GM23248 (cell line): ENCODE measurements at places on chromosomes 1 and 21.

GRCh38 chr1:29379443-29380073 is 143.2 kb downstream of the PTPRU start:
- peak; percentile 38 for DNase-seq

GRCh38 chr1:225598847-225599246 is 54.1 kb downstream of the ENAH start:
- no peak for DNase-seq

- no peak for DNase-seq
Measured at GRCh38 chr1:6476483-6476882, 10.5 kb upstream of the TNFRSF25 start.

DNA sequence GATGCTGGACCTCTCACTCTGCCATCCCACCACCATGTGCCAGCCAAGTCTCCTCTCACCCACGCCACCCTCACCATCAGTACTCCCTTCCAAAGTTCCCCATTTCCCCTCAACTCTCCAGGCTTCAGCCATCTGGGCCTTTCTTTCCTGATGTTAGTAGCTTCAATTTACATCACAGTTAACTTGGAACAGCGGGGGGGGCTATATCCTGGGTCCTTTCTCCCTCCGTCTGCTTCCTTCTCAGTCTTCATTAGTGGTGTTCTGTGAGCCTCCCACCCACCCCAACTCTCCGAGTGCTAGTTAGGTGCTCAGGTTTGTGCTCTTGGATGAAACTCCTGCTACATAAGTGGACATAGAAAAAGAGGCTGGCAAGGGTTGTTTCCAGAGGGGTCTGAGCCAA is 31.9 kb downstream of the KCNC4 start:
- no peak for DNase-seq

- DNase-seq, result no peak
Measured at GRCh38 chr1:74847715-74848114, 114.8 kb downstream of the TYW3 start.

DNA sequence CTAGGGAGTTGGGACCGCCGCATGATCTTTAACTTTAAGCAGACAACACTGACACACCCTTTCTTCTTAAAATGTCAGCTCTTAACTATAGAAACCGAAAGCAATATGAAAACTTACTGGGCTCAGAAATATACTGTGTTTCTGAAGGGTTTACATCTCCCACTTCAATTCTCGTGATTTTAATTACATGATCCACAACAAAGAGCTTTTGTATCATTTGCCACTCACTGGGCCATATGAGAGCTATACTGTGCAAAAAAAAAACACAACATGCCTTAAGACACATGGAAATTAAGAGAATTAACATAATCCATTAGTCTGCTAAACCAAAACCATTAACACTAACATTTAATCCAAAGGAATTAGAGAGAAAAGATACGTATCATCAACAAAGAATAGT is 35.0 kb upstream of the RAP1GAP start:
- DNase-seq, result no peak

DNA sequence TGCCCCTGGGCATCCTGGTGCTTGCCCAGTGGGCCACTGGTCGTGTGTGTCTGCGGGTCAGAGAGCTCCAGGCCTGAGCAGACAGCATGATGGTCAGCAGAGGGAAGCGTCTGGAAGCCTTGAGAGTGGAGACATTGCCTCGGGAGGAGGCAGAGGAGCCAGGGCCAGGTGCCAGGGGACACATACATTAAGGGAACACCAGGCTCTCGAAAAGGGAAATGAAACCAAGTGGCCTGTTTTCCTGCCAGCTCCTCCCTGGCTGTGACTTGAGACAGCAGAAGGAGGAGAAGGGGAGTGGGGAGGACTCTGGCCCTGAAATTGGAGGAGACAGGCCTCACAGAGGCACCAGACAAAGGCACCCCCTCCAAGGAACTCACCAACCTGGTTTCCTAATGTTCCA is 62.4 kb upstream of the LRP8 start:
- DNase-seq, result no peak

DNA sequence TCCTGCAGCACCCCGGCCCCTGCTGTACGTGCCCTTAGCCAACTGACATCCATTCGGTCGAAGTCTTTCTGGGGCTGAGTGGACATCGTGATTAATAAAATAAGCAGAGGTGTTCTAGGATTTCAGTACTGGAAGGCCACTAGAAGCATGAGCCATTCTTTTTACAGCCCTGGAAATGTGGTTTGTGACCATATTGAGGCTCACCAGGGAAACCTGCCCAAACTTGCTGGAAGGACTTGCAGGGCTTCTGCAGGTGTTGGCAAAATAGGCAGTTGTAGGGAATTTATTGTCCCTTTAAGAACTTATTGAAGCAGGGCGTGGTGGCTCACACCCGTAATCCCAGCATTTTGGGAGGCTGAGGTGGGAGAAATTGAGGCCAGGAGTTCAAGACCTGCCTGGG is 80.8 kb downstream of the DOP1B start:
- DNase-seq, result no peak

DNA sequence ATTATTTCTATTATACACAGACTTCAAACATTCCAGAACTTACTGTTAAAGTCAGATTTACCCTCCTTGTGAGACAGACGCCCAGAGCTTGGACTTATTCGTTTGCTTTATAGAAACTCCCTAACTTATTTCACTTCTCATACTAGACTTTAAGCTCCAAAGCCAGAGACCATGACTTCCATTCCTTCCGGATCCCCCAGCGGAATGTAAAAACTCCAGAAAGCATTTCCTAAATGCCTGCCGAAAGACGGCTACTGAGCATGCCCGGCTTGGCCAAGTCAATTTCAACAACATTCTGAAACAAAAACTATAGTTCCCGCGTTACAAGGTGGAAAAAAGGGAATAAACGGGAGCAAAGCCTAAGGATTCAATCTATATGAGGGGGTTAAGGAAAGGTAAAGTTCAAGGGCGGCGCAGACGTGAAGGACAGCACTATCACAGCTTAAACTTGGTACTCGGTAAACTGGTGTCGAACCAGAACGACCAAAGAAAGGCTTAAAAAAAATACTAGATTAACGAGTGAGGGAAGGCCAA is 1.1 kb downstream of the USP48 start:
- peak; percentile 73 for DNase-seq

GRCh38 chr1:39573736-39574624 is 2.6 kb downstream of the PABPC4 start:
- peak; percentile 74 for DNase-seq

DNA sequence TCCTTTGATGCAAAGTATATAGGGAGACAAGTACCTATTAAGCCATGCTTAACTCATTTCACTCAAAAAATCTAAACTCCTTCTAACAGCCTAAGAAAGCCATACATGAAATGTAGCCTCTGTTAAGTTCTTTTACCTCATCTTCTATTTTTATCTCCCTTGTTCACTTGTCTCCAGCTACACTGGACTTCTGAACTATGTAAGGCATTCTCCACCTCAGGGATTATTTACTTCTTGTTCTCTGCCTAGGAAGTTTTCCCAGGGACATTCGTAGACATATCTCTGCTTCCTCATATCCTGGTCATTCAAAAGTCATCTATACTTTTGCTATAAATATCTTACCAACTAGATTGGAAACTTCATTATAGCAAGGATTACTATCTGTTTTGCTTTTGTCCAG is 96.9 kb downstream of the COP1 start:
- no peak for DNase-seq

- peak; percentile 70 for DNase-seq
Measured at GRCh38 chr1:161885003-161885402, 118.9 kb downstream of the ATF6 start.

- DNase-seq, result no peak
Measured at GRCh38 chr1:119380983-119381662, 12.5 kb downstream of the HAO2 start.

DNA sequence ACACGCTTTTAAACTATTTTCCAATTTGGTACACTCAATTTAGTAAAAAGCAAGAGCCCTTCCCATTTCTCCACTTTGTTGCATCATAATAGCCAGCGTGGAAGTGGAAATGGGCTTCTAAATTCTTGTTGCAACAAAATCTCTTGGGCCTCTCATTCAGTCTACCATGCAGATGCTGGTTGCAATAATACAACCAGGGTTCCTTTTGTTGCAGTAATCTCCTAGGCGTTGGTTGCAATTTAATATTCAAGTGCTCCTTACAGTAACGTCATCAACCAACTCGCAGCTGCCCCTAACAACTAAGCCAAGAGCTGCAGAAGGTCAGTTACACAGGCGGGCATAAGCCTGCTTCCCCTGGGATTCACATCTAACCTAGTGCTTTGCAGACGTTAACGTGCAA is 2.7 kb upstream of the HDGF start:
- no peak for DNase-seq

DNA sequence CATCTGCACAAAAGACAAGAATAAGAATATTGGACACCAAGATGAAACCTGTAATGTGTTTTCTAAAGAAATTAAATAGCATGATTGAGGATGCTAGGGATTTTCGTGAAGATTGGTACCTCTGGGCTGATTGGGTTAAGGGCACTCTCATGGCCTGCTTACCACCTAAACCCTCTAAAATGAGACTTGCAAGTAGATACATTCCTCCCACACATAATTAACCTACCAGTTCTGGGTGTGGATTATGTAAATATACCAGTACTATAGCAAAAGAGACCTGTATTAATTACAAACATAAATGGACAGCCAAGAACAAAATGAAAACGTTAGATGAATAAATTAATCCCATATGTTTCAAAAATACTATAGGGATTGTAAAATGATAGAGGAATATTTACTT is 1069.6 kb upstream of the B3GALT2 start:
- DNase-seq, result no peak

DNA sequence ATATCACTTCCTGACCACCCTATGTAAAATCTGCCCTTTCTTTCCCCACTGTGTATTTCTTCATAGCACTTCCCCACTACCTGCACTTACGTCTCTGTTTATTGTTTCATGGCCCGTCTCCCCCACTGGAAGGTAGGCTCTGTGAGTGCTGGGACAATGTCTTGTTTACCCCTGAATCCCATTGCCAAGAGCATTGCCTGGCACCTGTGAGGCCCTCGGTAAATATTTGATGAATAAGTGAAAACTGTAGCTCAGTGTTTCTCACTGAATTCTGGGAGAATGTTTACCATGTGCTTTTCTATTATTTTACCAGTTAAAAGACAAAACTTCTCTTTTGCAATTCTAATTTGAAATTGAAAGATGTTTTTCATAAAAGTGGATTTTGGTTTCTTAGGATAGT is 11.8 kb downstream of the NFASC start:
- no peak for DNase-seq

DNA sequence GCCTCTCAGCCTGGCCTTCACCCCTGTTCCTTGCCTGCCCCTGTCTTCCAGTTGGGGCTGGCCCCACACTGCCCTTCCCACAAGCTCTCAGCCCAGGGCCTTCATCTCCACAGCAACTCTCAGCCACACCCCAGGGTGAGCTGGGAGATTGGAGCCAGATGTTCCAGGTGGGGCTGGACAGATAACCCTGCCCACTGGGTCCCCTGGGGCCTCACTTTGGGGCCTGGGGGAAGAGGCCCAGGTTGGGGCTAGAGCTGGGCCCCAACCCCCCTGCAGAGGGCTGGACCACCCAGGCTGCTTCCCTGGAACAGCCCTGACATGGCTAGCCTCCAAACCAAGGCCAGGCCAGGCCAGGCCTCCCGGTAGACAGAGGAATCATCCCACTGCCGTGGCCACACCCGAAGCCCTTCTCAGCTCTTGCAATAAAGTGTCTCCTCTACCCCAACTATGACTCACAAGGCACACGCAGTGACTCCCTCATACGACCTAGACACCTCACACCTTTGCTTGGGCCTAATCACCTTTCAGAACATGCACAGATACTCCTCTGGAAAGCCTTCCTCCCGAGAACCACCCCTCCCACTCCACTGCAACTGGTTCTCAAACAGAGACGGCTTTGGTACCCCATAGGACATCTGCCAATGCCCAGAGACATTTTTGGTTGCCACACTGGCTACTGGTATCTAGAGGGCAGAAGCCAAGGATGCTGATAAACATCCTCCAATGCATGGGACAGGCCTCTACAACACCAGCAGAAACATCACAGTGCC is 22.2 kb downstream of the SLC2A1 start:
- DNase-seq, result peak; percentile 92

DNA sequence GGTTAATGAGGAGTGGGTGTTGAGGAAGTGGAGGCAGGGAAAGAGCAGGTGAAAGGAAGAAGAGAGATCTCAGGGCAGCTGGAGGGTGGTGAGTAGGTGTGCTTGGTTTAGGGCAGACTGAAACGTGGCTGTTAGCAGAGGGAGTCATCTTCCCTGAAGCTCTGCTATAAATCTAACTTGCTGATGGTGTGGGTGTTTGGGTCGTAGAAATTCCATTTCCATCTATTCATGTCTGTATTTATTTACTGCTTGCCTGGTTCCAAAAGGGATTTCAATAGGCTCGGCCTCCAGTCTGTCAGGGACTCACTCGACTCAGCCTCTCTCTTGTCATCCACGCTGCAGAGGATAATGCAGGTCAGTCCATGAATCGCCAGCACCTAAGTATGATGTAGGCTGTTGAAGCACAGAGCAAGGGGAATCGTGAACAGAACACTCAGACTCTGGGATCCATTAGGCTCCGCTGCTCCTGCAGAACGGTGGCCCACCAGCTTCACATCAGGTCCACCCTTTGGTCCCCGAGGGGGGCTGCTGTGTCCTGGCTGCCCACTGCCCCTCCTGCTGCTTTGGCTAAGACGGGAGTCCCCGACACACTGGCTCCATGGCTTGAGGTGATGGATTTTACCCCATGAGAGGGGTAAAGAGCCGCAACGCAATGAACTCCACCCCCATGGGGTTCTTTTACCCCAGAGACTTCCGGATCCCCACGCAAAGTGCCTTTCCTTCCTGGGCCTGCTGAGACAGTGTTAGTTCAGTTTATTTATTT is 156.2 kb downstream of the RHOU start:
- peak; percentile 63 for DNase-seq

- peak; percentile 71 for DNase-seq
Measured at GRCh38 chr1:88983791-88984559, 8.5 kb downstream of the KYAT3 start.

DNA sequence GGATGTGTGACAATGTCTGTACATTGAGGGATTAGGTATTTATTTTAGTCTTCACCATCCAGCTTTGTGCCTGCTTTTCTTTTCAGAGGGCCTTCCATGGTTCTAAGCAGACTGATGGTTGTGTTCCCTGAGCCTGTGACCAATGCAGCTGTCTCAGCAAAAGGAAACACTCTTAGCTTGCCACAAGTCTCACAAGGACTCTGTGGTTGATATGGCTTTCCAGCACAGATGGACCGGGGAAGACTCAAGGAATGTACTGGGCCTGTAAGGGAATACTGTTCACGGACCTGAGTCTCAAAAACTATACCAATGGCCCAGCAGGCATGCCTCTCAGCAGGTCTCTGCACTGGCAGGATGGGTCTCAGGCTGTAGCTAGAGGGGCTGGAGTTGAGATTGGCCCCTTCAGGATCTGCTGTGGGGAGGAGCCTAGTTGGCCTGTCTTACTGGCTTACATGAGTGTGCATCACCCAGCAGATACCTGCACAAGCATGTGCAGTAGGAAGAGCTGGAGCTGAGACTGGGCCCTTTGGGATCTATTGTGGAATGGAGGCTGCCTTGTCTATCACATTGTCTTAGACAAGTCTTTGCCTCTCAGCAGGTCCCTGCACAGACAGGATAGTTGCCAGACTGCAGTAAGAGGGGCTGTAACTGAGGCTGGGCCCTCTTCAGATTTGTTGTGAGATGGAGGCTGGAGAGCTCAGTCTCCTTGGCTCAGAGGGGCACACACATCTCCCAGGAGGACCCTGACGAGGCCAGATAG is 52.0 kb upstream of the PDC start:
- DNase-seq, result no peak
